ENCODE measurements at places on chromosomes 6 and 20.

- H3K27me3 ChIP-seq = no peaks in the 10 kb centered on the region
- DNase-seq = no peak
- no peak overlapping the region for H3K4me3 ChIP-seq
- no peak overlapping the region for H3K27ac ChIP-seq
- no peaks in the 10 kb centered on the region for H3K36me3 ChIP-seq
Observed at GRCh38 chr6:36563237-36563927, 16.1 kb upstream of the STK38 start.

- no peak overlapping the region for H3K4me3 ChIP-seq
- no peak for DNase-seq
- no peak overlapping the region for H3K27ac ChIP-seq
- H3K27me3 ChIP-seq = no peaks in the 10 kb centered on the region
Observed at GRCh38 chr6:42530296-42530695, 33.5 kb upstream of the UBR2 start.

GRCh38 chr6:13924949-13925881 is at the start of gene RNF182:
Gene RNF182 (plus strand): TSS chr6:13924952. CDS start chr6:13977120, 52,168 bp downstream.
- peak within 1 kb of the TSS; percentile 24 for H3K4me3 ChIP-seq
- no peaks in the 10 kb centered on the region for H3K36me3 ChIP-seq
- peak; percentile 8 for DNase-seq
- peaks cover 15% of the 10 kb centered on the region for H3K4me1 ChIP-seq
- peaks cover 41% of the 10 kb centered on the region for H3K27me3 ChIP-seq

DNA sequence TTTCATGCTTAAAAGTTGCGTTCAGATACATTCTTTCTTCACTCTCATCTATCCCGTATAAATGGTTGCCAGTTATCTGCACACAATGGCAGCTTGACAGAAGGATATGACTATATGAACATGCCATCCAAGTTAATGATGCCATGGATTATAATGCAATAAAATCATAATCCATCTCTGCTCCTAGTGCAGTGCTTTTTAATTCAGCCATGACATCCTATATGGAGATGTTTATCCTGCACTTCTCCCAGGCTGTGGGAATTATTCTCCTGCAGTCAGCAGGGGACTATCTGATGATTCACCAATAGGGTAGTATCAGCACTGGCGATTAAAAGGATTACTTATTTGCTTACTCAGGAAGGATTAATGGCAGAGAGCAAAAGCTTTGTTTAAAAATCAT is 273.8 kb downstream of the SAMD5 start:
- H3K36me3 ChIP-seq = no peaks in the 10 kb centered on the region
- H3K4me3 ChIP-seq = no peak overlapping the region
- H3K4me1 ChIP-seq = no peaks in the 10 kb centered on the region
- no peaks in the 10 kb centered on the region for H3K27me3 ChIP-seq

DNA sequence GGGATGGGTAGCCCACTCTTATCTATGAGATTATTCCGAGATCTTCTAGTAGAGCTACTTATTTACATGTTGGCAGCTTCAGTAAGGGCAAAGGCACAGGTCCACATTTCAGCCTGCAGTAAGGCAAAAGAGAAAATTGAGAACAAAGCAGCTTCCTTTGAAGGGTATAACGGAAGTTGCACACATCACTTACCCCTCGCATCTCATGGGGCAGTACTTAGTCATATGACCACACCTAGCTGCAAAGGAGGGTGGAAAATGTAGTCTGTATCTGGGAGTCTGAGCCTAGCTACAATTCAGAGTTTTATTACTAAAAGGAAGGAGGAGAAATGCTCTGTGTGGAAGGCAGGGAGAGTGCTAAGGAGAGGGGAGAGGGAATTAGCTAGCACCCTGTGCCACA is 29.7 kb downstream of the SPACA1 start:
- no peak overlapping the region for H3K4me3 ChIP-seq
- no peak for DNase-seq

GRCh38 chr20:36631646-36632045 is 14.3 kb downstream of the SLA2 start:
- no peak overlapping the region for H3K4me3 ChIP-seq
- H3K27me3 ChIP-seq = no peaks in the 10 kb centered on the region
- H3K36me3 ChIP-seq = peaks cover 40% of the 10 kb centered on the region
- DNase-seq = no peak
- no peak overlapping the region for H3K27ac ChIP-seq

GRCh38 chr20:9353180-9353915 is 161.0 kb upstream of the LAMP5 start:
- DNase-seq = no peak
- no peaks in the 10 kb centered on the region for H3K27me3 ChIP-seq
- H3K4me1 ChIP-seq = no peaks in the 10 kb centered on the region
- H3K4me3 ChIP-seq = no peak overlapping the region
- no peaks in the 10 kb centered on the region for H3K36me3 ChIP-seq
- H3K27ac ChIP-seq = no peak overlapping the region

DNA sequence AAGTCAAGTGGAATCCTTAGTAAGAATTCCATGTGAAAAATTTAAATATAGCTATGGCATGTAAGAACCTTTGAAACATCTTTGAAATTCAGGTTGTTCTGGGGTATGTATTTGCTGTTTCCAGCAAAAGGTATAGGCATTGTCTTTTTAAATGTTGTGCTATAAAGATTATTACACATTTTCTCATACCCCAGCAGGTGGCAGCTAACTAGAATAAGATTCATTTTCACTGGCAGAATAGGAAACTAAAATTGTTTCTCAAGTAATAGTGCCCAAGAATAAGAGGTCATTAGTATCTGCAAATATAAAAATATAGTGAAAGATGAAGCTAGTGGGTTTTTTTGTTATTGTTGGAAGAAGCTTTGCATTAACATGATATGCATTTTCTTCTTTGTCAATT is 1.8 kb downstream of the GRIK2 start:
- no peaks in the 10 kb centered on the region for H3K4me1 ChIP-seq
- no peak for DNase-seq
- H3K27ac ChIP-seq = no peak overlapping the region
- no peaks in the 10 kb centered on the region for H3K36me3 ChIP-seq

- H3K4me1 ChIP-seq = peaks cover 34% of the 10 kb centered on the region
- no peaks in the 10 kb centered on the region for H3K36me3 ChIP-seq
- peaks cover 49% of the 10 kb centered on the region for H3K27me3 ChIP-seq
- DNase-seq = no peak
- H3K4me3 ChIP-seq = no peak overlapping the region
Observed at GRCh38 chr6:5992551-5993225, 14.0 kb downstream of the NRN1 start.

GRCh38 chr6:122268394-122268793 is 131.1 kb upstream of the HSF2 start:
- no peak overlapping the region for H3K27ac ChIP-seq
- no peaks in the 10 kb centered on the region for H3K4me1 ChIP-seq
- H3K27me3 ChIP-seq = no peaks in the 10 kb centered on the region
- H3K4me3 ChIP-seq = no peak overlapping the region

GRCh38 chr20:23937303-23938117 is 51.1 kb downstream of the GGTLC1 start:
- H3K4me1 ChIP-seq = no peaks in the 10 kb centered on the region
- no peaks in the 10 kb centered on the region for H3K27me3 ChIP-seq
- no peak overlapping the region for H3K4me3 ChIP-seq

DNA sequence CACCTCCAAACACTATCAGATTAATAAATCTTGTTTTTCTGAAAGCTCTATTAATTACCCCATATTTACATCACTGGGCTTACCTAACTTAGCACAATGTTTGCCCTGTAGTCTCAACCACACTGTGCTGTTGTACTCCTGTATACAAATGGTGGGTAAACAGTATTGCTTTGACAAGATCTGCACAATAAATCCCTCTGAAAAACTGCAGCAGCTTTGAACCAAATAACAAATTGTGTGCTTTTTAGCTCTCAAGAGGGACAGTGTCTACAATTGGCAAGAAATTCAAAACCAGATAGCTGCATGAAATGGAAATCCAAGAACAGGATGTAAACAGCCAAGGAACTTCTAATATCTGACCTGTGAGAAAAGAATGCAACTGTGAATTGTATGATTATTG is 10.4 kb downstream of the KIF6 start:
- no peaks in the 10 kb centered on the region for H3K4me1 ChIP-seq
- H3K4me3 ChIP-seq = no peak overlapping the region
- H3K36me3 ChIP-seq = no peaks in the 10 kb centered on the region
- H3K27me3 ChIP-seq = no peaks in the 10 kb centered on the region
- DNase-seq = no peak
- H3K27ac ChIP-seq = no peak overlapping the region

- H3K4me1 ChIP-seq = no peaks in the 10 kb centered on the region
- no peak overlapping the region for H3K4me3 ChIP-seq
- H3K27me3 ChIP-seq = no peaks in the 10 kb centered on the region
- H3K27ac ChIP-seq = no peak overlapping the region
- no peaks in the 10 kb centered on the region for H3K36me3 ChIP-seq
- no peak for DNase-seq
Observed at GRCh38 chr6:149014631-149015534, 268.1 kb downstream of the UST start.

DNA sequence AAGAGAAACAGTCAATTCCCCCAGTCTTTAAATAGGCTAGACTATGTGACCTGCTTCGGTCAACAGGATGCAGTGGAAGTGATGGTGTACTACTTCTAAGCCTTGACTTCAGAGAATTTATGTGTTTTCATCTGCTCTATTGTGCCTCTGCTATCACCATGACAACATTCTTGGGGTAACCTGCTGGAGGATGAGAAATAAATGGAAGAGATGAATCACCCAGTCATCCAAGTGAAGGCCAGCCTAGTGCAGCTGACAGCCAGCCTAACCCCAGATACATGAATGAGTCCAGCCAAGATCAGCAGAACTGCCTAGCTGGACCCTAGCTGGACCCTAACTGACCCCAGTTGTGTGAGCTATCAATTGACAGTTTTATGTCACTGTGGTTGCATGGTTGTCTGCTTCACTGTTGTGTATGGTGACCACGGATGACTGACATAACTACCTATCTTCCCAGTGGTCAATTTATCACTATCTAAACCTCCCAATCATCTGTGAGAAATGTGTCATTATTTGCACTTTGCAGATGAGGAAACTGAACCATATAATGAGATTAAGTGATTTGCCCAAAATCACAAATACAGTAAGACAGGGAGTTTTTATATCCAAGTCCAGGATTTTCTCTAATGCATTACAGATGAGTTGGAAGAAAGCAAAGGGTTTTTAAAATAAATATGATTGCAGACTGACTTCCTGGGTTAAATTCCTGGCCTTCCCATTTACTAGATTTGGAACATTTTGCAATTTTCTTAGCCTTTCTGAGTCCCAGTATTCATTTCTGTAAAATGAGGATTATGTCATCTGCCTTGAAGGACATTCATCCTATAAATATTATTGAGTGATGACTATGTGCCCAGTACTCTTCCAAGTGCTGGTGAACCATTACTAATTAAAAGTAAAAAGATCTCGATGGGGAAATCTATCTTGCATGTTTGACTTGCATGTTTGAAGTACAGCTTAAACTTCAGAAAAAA is 136.4 kb upstream of the PLCB4 start:
- DNase-seq = no peak
- H3K4me3 ChIP-seq = no peak overlapping the region
- H3K36me3 ChIP-seq = no peaks in the 10 kb centered on the region
- H3K27ac ChIP-seq = no peak overlapping the region
- no peaks in the 10 kb centered on the region for H3K27me3 ChIP-seq

DNA sequence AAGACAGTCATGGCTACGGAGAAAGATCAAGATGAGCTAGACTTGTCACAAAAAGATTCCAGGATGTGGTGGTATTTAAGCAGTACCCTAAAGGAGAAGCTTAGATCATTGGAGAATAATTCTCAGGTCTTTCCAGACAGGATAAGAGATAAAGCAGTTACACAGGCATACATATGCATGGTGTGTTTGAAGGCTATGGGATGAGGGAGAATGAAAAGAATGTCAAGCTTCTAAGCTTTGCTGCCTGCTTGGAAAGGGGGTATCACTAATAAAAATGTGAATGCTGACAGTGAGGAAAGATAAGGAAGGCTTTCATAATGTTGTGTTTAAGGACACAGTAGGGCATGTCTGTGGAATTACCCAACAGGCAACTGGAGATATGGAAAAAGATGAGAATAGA is 28.1 kb downstream of the RWDD2A start:
- no peak for DNase-seq
- no peaks in the 10 kb centered on the region for H3K36me3 ChIP-seq
- no peaks in the 10 kb centered on the region for H3K27me3 ChIP-seq
- no peak overlapping the region for H3K4me3 ChIP-seq

DNA sequence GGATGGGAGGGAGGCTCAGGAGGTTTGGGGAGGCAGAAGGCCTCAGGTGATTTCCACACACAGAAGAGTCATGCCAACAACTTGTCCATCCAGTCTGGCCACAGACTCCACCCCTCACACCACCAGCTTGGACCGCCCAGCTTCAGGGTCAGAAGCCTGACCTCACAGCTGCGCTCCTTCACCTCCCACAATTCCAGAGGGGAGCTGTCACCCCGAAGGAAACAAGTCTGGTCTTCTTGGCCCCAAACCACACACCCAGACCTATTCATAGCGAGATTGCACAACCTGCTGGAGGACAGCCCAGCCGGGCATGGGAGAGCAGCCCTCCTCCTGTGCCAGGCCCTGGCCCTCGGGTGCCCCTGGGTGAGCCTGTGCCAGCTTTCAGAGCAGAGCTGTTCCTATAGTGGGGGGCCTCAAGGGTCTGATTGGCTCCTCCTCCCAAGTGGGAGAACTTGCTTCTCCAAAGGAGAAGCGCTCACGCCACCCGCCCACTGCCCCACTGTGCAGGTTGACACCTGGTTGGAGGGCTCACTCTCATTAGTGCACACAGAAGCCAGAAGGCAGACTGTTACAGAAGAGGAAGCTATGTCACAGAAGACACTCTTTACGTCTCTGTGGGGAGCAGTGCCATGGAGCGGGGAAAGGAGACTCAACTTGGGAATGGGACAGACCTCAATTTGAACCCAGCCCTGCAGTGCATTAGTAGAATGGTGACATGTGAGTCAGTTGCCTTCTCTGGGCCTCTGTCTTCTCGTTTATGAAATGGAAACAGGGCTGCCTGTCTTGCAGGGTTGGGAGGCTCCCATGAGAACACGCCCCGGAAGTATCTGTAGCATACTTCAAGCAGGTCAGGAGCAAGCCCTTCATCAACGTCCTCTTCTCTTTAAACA is 128.8 kb downstream of the FOXO3 start:
- no peaks in the 10 kb centered on the region for H3K36me3 ChIP-seq
- DNase-seq = no peak
- H3K4me3 ChIP-seq = no peak overlapping the region

Data from CD4-positive, alpha-beta memory T cell (primary cell).